Activated CD4-positive, alpha-beta T cell treated with anti-CD3 and anti-CD28 coated beads for 1 hour (primary cell): ENCODE measurements at places on chromosomes 7 and 10.

- DNase-seq, result no peak
Observed at GRCh38 chr10:17348501-17349349, 105.7 kb downstream of the ST8SIA6 start.

DNA sequence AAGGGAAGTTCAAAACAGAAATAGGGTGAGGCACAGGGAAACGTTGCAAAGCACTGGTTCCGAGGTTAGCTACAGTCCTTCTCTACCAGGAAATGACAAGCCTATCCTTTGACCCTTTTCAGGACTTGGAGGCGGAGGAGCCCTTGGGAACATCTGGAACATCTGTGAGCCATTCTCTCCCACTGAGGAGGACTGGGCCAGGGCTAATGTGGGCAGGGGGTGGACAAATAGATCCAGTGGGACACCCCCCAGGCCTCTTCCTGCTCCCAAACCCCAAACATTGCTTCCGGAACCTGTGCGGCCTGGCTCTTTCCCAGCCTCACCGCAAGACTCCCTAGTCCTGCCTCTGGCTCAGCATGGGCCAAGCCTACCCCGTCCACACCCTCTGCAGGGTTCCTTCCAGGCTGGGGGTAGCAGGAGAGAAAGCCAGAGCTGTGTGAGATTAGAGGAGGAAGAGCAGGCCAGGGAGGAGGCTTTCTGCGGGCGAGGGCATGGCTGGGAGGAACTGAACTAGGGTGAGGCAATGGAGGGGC lies 36.5 kb downstream of the GHRHR start:
- no peak for DNase-seq

DNA sequence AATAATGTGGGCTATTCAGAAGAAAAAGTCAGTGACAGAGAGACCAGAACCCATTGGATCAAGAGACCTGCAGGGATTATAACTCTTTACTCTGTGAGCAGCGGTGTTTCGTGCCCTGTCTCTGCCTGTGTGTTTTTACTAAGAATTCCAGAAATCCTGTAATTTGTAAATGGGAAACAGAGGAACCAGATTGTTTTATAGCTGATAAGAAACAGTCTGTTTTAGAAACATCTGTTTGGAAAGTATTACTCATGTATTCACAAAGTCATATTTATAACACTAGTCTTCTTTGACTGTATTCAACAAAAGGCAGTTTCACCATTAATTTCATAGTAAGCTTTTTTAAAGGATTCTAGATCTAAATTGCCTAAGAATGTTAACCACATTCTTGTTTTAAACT lies 30.0 kb upstream of the VDAC2 start:
- no peak for DNase-seq

GRCh38 chr10:61356354-61356753 lies 96.8 kb downstream of the TMEM26 start:
- no peak for DNase-seq

GRCh38 chr10:107618504-107618994 lies 454.0 kb upstream of the SORCS1 start:
- DNase-seq, result no peak

DNA sequence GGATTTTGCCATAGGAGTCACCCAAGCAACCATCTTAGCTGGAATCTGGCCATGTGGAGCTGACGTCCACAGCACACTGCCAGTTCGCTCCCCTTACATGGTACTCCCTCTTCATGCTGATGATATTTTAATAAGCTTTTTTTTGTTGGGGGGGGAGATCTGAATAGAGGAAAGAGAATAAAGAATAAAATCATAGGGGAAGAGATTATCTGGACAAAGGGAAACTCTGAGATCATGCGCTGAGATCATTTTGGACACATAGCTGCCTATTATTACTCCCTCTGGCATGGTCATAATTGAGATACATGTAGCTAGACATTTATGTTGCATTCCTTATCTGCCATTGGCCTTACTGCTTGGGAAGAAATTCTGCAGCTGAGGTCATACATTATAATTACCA lies 282.7 kb downstream of the HTR7 start:
- no peak for DNase-seq

GRCh38 chr10:4846775-4847174 lies 20.8 kb downstream of the AKR1E2 start:
- no peak for DNase-seq

DNA sequence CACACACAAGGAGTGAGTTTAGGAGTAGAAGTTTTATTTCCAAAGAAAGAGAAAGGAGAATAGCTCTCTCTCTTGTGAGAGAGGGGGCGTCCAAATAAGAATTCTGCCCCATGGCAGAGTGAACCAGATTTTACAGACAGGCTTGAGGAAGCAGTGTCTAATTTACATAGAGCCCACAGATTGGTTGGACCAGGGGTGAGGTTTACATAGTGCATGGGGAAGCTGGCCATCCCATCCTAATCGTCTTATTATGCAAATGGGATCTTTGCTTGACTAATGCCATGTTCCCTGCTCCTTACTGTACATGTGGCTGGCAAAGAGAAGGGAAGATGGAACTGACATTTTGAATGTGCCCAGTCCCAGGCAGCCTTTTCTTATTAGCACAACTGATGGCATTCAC lies 60.0 kb upstream of the ACSM6 start:
- no peak for DNase-seq
